ENCODE measurements at places on chromosomes 5 and 9.

GRCh38 chr9:20290257-20290656 lies 332.0 kb downstream of the MLLT3 start:
- DNase-seq: no peak

DNA sequence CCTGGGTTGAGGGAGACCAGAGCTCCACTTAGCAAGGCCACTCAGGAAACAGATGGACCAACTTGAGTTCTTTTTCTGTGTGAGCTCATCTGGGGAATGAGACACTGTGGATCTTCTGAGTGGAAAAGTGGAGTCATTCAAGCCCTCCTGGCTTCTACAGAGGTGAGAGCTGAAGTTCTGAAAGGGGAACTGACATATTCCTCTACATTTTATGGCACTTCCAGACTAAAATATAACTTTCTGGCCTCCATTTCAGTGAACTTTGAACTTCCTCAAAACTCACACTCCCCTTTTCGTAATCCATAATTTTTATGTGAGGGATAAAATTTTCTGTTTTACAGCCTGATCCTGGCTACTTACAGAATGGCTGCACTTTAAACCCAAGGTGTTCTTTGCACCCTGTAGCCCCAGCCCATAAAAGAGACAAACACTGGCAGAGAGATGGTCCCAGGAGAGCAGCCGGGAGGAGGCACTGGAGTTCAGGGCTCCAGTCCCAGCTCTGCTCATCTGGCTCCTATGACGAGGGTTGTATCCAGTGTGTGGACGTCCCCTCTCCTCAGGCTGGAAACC lies 10.8 kb downstream of the SPAAR start:
- no peak for DNase-seq

- no peak for DNase-seq
Measured at GRCh38 chr9:99197987-99198386, 23.8 kb downstream of the ALG2 start.

GRCh38 chr9:20941174-20941690 lies 90.2 kb downstream of the HACD4 start:
- DNase-seq: no peak

- no peak for DNase-seq
Measured at GRCh38 chr5:8227112-8227511, 358.2 kb downstream of the MTRR start.
